ENCODE measurements at places on chromosomes 13 and 19. TPM values are rescaled to one million over a fixed set of nuclear protein-coding genes. Genes with fewer than 3 reads are reported as not detected.
A peak's percentile ranks its signal among the peaks of the same experiment; 100 is the strongest.

- ATAC-seq = peak; percentile 76
Observed at GRCh38 chr19:45391346-45391745, 13.5 kb downstream of the PPP1R13L start.

The TMEM255B gene
- 1.8 TPM for total RNA-seq

GRCh38 chr19:33470686-33471085, 50.9 kb downstream of the PEPD start:
- ATAC-seq = no peak

DNA sequence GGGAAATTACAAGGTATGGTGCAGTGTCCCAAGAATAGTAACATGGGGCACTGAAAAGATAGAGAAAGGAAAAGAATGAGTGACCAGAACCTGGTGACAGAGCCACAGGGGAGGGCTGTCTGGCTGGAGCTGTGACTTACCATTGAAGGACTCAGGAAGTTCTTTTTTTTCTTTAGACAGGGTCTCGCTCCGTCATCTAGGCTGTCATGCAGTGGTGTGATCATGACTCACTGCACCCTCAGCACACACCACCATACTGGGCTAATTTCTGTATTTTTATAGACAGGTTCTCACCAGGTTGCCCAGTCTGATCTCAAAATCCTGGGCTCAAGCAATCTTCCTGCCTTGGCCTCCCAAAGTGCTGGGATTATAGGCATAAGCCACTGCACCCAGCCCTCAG, 8.8 kb upstream of the CPB2 start:
- peak; percentile 90 for ATAC-seq
